ENCODE measurements at places on chromosomes 1 and 21. TPM values are rescaled to one million over a fixed set of nuclear protein-coding genes. Genes with fewer than 3 reads are reported as not detected.

DNA sequence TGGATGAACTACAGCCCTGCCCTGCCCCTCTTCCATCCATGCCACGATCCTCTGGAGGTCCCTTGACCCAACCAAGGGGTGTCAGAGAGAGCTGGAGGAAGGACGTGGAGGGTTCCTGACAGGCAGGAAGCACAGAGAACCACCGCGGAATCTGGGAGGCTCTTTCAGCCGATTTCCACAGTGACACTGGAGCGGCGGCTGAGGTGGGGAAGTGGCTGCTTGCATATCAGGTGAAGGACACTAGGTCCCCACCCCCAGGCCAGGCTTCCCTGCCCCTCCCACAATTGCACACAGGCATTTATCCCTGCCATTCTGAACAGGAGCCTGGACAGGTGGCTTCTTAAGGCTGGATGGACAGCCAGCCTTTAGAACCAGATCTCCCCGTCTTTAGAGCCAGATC is 17.5 kb downstream of the LRRC71 start:
- DNase-seq, result no peak

DNA sequence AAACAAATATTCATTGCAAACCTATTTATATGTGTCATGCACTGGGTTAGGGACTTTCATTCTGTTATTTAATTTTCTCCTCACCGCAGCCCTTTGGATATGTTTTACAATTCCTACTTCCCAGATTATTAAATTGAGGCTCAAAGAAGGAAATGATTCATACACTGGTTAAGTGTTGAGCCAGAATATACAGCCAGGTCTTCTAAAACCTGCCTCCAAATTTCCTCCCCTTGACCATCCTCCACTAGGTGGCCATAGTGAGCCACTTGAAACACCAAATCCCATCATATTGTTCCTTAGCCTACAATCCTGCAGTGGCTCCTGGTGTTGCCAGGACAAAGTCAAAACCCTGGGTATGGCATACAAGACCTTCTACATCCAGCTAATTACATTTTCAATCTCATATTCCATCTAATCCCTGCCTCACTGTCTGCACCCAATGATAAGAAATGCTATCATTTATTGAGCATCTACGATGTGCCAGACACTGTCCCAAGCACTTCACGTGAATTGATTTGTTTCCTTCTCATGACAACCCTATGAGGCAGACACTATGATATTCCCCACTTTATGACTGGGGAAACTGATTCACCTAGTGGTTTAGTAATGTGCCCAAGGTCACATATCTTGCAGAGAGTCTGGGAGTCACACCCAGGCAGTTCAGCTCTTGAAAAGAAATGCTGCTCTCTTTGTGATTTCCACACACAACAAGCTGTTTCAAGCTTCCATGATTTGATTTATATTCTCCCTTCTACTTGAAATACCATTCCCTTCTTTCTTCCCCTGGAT is 23.6 kb upstream of the KIRREL1 start:
- no peak for DNase-seq

GRCh38 chr1:159646687-159647086 is 59.1 kb downstream of the APCS start:
- no peak for DNase-seq

GRCh38 chr21:46317710-46318463 is 5.8 kb downstream of the C21orf58 start:
- DNase-seq, result no peak

DNA sequence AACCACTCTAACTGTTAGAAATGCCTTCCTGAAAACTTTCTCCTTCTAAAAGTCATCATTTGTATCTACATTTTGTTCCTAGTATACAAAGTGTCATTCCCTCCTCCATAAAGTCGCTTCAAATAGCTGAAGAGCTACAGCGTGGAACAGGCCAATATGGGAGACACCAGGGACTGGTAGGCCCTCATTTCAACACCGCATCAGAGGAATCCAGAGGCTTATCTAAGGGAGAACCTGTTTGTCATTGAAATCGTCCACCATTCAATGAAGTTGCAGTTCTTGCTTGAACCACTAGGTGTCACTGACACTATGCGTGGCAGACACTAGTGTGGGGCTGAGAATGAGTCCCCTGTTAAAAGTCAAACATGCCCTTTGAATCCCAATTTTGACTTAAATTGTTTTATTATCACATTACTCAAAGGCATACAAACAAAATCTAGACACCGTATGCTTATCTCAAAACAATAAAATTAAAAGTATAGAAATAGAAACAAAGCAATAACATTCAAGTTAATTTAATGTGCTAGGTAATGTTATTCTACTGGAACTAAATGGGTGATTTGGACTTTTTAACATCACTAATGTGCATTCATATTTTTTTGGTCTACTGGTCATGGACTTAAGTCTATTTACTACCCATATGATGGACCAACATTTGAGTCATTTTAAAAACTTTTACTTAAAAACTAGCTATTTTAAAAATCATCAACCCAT is 182.3 kb downstream of the FCRL5 start:
- DNase-seq, result no peak

- DNase-seq, result no peak
Observed at GRCh38 chr21:36350282-36350910, 30.4 kb downstream of the MORC3 start.

- no peak for DNase-seq
Observed at GRCh38 chr1:27538793-27539192, 48.8 kb upstream of the WASF2 start.

DNA sequence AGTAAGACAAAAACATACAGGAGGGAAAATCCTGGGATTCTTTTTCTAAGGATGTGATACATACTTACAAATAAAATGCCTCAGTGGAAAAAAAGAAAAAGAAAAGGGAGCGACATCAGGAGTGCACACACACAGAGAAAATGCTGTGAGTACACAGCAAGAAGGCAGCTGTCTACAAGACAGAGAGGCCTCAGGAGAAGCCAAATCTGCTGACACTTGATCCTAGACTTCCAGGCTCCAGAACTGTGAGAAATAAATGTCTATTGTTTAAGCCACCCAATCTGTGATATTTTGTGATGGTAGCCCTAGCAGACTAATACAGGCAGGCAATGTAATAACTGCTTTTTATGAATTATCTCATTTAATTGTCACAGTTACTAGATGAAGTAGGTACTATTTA is 17.0 kb upstream of the TRIM45 start:
- DNase-seq, result no peak

DNA sequence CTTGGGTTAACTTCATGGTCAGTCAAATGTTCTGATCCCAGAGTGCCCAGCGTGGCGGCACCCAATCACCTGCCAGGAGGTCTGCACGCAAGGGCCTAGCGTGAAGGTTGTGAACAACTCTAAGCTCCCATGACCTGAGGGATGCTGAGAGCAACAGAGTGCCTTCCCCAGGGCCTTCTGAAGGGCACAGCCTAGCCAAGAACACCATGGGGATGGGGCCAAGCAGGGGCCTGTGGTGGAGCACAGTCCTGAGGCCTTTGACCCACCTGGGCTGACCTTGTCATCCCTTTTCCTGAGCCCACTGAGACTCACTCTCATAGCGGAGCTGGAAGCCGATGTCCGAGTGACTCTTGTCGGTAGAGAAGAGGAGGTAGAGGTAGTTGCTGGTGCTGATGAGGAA is 138.8 kb upstream of the HMGB4 start:
- DNase-seq, result no peak

DNA sequence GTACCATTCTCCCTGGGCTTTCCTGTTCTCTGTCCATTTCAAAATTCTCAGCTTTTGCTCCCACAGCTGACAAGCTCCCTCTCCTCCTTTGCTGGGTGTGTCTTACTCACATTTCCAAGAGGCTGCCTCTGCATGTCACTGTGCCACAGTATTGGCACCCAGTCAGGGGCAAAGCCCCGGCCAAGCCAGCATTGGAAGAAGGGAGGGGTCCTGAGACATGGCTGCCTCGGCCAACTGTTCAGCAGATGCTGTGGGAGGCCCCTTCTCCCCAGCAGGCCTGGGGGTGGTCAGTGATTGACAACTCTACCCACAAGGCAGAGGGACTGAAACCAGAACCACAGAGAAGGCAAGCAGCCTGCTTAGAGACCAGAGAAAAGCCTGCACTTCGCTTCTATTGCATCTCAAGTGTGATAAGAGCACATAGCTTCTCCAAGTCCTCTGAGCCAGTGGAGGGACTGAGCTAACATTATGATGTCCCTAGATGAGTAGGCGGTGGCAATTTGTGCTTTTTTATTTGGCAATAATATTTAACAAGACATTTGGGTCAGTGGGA is 294.1 kb downstream of the SIPA1L2 start:
- DNase-seq, result no peak

DNA sequence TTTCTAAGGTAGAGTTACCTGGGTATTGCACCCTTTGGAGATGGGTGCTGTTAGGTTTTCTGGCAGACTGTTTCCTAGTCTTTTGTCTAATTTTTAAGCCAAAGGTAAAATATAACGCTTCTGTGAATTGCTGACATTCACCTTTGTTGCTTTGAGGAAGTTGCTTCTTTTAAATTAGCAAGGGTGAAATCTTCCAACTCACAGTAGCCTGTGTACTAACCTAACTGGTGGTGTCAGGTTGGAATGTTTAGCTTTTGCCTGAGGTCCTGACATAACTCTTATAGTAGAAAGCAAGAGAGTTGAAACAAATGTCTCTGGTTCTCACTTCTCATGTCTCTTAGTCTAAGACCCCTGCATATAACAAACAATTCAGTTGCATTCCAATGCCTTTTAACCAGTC is 61.1 kb upstream of the LPGAT1 start:
- DNase-seq, result no peak

GRCh38 chr1:94522304-94522703 is 19.3 kb downstream of the F3 start:
- DNase-seq, result no peak

GRCh38 chr1:67194209-67194863 is 28.1 kb downstream of the IL23R start:
- no peak for DNase-seq

DNA sequence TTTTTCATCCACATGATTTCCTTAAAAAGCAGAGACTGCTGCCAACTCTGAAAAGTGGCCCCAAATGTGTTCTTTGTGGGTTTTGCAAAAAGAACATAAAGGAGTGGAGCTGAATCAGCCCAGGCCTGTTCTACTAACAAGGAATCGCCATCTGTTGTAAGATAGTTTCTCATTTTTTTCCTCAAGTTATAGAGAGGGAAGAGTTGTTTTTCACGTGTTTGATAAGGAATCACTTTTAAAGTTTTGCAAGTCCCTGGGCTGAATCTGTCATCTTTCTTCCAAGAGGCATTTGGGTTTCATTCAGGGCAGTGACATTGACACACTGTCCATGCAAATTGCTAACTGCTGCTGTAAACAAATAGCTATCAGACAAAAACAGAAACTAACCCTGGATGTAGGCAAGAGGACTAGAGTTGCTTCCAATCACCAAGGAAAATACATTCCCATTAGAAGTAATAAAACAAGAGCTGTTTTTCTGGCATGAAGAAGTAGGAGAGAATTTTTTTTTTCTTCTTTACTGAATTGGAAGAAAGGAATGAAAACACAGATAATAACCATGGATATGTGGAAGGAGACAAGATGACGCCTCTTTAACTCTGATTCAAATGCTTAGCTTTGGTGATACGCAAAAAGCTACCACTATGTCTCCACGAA is 58.8 kb upstream of the TBX15 start:
- DNase-seq, result no peak

DNA sequence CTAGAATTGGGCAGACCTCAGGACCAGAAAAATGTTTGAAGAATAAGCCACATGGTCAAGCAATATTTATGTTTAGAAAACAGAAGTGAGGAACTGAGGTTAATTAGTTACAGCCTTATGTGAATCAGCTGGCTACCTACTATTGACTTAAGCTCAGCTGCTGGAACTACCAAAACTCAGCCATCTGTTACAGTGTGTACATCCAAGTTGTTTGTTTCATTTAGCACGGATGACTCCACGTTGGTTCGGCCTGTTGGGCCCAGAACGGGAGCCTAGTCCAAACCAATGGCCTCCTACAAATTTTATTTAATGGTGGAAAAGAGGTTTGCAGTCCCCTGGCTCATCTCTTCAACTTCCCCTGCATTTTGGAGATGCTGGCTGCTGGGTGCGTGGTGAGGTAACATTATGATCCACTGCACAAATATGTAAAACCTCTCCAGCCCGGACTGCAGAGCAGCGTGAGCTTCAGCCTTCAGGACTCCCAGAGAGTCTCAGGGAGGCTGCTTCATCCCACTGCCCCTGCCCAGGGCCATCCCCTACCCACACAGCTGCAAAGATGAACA is 143.4 kb downstream of the ZZZ3 start:
- DNase-seq, result no peak

DNA sequence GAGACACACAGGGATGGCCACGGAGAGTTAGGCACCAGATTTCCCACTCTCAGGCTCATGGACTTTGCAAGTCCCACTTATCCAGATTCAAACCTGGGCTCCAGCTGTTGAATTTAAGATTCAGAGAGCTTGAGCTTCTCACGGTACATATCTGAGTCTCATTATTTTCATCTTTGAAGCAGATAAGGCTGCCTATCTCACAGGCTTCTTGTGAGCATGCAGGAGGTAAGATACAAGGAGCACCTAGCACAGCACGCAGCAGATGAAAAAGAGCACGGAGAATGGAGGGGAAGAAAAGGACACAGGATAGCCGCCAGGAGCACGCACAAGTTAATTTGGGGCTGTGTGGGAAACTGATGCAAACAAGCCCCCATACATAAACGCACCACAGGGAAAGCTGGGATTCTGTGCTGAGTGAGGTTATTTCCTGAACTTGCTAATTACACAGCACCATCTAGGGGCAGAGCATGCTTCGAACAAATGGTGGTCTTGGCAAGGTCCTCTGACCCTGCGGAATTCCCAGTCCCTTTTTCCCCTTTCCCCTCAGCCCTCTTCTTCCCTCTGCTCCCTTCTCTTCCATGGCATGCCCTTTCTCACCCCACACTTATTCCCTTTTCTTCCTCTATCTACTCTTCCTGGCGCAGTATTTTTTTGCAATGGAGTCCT is 134.7 kb upstream of the VANGL1 start:
- DNase-seq, result no peak

DNA sequence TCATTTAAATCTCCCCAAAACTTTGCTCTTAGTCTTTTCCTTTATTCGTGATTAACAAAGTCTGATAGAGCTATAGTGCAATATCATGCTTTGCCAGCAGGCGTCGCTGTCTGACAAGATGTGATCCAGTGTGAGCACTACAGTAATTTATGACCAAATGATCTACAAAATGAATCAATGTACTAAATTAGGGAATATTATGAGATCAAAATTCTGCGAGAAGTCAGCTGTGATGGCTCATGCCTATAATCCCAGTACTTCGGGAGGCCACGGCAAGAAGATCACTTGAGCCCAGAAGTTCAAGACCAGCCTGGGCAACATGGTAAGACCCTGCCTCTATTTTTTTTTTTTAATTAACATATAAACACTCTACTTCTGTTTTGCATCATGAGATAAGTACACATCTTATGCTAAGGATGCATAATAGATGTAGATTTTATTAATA is 3.6 kb upstream of the SPSB1 start:
- no peak for DNase-seq

GRCh38 chr21:33937146-33937545 is 21.5 kb upstream of the ATP5PO start:
- no peak for DNase-seq

NOS1AP gene
- 6.2 TPM for total RNA-seq

PDZK1IP1 gene
- not detected for total RNA-seq

CD101 gene
- 1.4 TPM for total RNA-seq

CCDC185 gene
- not detected for total RNA-seq

AKT3 gene
- total RNA-seq, result 85.0 TPM

TFF2 gene
- not detected for total RNA-seq

GPR3 gene
- total RNA-seq, result 0.56 TPM

MPL gene
- not detected for total RNA-seq

Data from chondrocyte (in vitro differentiated cells).